ENCODE measurements at places on chromosomes 2 and 18.
A peak's percentile ranks its signal among the peaks of the same experiment; 100 is the strongest.

DNA sequence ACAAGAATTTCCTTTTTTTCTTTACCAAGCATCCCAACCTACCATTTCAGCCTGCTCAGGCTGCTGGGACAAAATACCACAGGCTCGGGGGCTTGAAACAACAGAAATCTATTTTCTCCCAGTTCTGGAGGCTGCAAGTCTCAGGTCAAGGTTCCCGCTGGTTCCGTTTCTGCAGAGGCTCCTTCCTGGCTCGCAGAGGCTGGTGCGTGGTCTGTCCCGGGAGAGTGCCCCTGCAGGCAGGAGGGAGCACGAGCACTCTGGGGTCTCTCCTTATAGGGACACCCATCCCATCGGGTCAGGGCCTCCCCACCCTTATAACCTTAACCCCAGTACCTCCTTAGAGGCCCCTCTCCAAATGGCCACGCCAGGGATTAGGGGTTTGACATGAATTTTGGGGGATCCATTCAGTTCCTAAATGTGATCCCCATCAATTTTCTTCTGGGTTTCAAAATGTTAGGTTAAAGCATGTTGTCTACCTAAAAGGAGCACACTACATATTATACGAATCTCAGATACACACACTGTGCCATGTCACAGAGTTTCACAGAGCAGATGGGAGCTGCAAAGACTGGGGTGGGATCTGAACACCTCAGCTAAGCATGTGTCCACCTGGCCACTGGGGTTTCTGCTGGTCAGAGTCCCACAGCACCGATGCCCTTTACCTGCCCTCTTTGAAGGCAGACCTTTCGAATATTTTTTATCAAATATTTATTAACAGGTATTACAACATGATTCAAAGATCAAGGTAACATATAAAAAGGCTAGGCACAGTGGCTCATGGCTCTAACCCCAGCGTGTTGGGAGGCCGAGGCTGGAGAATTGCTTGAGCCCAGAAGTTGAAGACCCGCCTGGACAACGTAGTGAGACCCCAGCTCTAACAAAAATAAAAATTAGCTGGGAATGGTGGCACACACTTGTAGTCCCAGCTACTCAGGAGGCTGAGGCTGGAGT lies 17.6 kb upstream of the ADI1 start:
- DNase-seq = peak; percentile 78

DNA sequence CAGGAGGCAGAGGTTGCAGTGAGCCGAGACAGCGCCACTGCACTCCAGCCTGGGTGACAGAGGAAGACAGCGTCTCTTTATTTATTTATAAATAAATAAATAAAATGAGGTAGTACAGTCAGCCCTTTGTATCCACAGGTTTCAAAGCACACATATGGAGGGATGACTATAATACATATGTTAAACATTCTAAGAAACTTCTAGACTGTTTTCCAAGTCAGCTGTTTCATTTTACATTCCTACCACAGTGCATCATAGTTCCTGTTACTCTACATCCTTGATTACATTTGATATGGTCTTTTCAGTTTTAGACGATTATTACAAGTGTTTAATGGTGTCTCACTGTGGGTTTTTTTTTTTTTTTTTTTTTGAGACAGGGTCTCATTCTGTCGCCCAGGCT lies 157.6 kb downstream of the ATAD2B start:
- DNase-seq = no peak

GRCh38 chr2:47050021-47050760 lies 104.9 kb downstream of the STPG4 start:
- no peak for DNase-seq

DNA sequence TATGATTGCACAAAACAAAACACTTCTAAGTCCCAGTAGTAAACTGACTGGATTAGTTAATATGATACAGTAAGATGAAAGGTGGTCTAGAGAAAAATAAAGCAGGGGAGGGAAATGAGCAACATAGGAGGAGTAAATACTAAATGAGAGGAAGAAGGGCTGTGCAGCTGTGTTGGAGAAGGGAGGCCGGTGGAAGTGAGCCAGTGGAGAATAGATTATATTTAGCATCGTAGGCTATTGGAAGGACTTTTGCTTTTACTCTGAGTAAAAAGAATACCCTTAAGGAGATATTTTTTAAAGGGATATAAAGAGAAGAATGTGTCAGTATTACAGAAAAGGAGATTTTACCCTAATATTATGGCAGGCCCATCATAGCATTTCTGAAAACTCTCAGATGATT lies 12.7 kb downstream of the WDR75 start:
- no peak for DNase-seq

DNA sequence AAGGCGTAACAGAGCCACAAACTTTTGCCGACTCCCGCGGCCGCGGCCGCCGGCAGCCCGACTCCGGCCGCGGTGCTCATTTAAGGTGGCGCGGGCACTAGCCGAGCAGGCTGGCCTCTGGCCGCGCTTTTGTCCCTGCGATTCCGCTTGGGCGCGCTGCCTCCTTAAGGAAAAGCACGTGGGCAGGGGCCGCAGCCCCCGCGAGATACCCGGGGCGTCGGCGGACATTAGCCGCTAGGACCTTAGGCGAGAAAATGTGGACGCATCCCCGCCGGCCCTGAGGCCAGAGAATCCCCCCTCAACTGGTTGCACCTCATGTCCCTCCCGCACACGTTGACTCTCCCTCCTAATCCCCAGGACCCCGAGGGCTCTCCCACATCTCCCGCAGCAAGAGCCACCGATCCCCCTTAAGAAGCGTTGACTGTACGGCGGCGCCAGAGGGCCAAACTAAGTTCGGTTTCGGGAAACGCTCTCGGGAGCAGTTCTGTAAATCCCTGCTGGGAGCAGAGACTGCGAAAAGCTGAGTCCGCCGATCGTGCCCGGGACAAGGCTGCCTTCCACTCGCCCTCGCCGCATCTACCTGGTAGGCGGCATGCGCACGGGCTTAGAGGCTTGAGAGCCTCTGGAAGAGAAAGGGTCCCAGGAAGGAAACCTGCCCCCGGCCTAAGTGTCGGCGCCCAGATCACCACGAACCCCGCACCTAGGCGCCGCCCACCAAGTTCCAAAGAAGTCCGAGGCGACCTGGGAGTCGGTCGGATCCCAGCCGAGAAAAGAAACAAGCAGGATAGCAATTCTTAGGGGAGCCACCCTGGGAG lies 1.8 kb upstream of the SATB2 start:
- DNase-seq = peak; percentile 78

- DNase-seq = no peak
These were observed 475.8 kb downstream of the TXNL1 start for GRCh38 chr18:56162311-56163265.

DNA sequence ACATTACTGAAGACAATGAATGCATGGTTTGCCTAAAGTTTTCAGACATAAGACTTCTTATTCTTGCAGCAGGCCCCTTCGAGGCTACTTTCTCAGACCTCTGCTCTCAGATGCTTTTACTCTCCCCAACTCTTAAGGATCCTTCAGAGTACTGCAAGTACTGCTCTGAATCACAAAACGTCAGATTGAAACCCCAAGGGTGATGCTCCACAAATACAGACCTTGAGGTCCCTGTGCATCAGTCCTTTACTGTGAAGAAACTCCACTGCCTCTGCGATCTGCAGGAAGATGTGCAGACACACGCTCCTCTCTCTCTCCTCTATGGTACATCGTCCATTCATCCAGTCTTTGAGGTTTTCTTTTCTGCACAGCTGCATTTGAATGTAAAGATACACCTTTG lies 52.8 kb downstream of the EIF2AK3 start:
- DNase-seq = no peak

DNA sequence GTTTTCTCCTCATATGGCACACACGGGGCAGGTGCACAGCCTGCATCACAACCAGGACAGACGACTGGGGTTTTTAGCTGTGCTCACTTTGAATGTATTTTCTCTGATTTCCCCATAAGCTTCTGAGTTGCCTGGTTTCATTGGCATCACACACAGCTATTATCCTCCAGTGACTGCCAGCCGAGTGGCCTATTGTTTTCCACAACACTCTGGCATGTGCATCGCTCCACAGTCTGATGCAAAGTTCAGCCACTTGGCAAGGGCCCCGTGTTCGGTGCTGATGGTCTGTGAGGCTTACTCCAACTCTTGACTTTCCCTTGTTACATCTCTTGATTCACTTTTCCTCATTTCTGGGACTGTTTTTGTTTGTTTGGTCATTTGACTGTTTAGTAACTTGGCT lies 593.1 kb downstream of the CBLN2 start:
- no peak for DNase-seq

GRCh38 chr18:72692595-72692994 lies 148.5 kb upstream of the CBLN2 start:
- no peak for DNase-seq

GRCh38 chr2:11659851-11660250 lies 10.1 kb downstream of the NTSR2 start:
- DNase-seq = no peak

- no peak for DNase-seq
These were observed 221.8 kb downstream of the MREG start for GRCh38 chr2:215791481-215791937.

DNA sequence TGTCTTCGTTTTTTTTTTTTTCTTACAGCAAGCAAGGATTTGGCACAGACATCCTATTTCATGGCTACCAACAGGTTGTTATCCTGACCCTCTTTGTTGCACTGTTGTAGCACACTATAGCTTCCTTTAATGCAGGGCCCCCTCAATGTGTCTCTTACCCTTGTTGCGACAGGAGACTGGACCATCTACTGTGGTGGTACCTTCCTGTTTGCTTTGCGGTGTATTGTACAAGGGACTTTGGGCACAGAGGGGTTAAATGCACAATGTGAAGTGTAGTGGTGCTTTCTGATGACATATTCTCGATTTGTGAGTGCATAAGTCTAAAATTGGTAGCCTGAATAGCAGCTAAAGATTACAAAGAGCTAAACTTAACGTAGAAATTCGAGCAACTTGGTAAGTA lies 27.5 kb downstream of the CCNT2 start:
- DNase-seq = no peak

- no peak for DNase-seq
These were observed 459.5 kb upstream of the CDH20 start for GRCh38 chr18:60873708-60874107.

GRCh38 chr2:204401114-204401513 lies 144.2 kb upstream of the PARD3B start:
- no peak for DNase-seq

DNA sequence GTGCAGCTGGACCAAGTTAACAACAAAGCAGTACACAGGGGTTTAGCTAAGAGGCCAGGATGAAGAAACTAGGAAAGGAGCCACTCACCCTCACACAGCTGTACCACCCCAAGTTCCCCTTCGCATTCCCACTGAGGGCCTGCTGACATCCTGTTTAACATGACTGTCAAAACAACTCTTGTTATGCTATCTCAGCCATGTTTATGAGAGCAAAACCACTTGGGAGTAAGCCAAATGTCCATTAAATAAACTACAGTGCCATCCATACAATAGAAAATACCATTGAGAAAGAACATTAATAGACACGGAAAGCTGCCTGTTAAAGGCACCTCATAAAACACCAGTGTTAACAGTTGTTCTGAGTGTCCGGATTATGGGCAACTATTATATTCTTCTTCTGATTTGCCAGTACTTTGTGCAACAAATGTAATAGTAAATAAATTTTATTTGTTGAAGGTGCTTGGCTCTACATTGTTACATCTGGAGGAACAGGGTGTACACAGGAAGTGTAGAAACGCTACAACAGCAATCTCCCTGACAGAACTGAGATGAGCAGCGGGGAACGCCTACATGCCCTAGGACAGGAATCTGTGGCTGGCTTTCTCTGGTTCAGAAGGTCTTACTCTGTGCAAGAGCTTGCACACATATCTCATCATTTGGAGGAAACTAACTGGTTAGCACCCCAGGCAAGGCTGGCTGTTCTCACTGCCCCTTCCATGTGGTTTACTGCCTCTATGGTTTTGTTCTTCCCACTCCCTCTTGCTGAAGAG lies 85.6 kb downstream of the EHD3 start:
- DNase-seq = no peak

DNA sequence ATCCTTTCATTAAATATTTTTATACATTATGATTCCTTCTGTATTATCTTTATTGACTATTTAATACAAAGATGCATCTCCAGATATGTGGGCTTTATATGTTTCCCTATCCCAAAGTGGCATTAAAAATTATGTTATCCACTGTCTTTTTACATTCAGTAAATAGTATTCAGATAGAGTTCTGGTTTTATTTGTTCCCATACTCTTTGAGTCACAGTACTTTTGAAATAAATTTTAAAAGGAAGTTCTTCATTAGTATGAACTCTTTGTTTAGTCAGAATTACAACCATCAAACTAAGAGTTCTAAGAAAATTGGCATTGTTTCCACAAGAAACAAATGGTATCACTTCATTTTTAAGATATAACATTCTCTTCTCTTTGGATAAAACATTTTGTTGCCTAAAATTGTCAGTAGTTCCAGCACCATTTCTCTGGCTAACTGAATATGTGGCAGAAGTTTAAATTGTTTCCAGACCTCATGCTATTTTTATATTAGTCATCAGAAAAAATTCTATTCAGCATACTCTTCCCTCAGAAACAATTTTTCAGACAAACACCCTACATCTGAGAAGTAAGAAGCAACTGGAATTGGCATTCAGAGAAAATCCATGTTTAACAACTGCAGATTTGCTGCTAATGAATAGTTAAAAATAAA lies 88.5 kb upstream of the COL5A2 start:
- DNase-seq = no peak

- no peak for DNase-seq
These were observed 170.3 kb downstream of the TTC32 start for GRCh38 chr2:19731515-19731914.
